ENCODE measurements at places on chromosomes 5 and 9.

DNA sequence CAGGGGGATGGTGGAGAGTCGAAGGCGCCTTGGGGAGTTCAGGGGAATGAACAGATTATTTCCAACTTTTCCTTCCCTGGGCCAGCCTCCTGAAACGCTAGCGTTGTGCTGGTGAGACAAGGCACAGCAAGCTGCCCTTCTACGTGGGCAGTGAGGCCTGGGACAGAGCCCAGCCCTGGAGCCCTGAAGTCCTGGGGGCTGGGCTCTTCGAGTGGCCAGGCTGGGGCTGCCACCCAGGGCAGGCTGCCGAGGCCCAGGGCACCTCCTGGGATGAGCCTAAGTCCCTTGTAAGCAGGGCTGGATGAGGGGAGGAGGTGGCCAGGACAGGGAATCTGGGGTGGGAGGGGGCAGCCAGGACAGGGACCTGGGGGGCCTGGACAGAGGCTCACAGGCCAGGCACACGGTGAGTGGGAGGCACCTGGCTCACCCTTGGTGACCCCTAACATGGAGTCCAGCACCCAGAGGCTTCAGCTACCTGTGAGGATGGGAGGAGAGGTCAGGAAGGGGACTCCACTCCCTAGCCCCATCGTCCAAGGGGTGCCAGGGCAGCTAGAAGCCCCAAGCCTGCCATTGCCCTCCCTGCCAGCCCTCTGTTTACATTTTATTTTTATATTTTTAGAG lies 1.3 kb upstream of the LCN12 start:
- DNase-seq, result no peak

- DNase-seq, result no peak
These were observed 10.3 kb downstream of the NINJ1 start for GRCh38 chr9:93123561-93124283.

GRCh38 chr5:130141659-130142320 lies 237.5 kb downstream of the CHSY3 start:
- no peak for DNase-seq

DNA sequence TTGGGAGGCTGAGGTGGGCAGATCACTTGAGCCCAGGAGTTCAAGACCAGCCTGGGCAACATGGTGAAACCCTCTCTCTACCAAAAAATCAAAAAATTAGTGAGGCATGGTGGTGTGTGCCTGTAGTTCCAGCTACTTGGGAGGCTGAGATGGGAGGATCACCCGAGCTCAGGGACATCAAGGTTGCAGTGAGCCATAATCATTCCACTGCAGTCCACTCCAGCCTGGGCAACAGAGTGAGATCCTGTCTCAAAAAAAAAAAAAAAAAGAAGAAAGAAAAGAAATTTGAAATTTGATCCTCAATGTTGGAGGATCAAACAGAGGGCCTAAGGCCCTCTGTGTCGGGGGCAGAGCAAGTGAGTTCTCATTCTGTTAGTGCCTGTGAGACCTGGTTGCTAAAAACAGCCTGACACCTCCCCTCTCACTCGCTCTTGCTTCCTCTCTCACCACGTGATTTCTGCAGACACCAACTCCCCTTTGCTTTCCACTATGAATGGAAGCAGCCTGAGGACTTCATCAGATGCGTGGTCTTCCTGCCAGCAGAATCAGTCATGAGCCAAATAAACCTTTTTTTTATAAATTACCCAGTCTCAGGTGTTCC lies 8.4 kb upstream of the GOLPH3 start:
- no peak for DNase-seq

GRCh38 chr9:21688108-21689102 lies 114.0 kb upstream of the MTAP start:
- DNase-seq, result no peak

DNA sequence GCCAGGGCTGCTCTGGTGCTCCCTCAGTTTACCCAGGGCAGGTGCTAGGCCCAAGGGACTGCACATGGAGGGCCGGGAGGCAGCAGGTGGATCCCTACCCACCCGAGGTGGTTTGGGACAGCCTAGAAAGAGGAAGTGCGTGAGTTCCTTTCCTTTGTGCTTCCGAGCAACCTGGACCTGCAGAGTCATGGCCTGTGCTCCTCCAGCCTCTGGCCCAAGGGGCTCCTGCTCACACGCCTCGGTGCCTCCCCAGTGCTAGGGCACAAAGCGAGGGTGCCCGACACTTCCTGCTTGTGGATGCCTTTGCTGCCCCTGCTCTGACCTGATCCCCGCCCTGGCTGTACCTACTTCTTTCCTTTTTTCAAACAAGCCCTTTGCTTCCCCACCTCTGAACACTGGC lies 79.3 kb downstream of the RXRA start:
- DNase-seq, result no peak

DNA sequence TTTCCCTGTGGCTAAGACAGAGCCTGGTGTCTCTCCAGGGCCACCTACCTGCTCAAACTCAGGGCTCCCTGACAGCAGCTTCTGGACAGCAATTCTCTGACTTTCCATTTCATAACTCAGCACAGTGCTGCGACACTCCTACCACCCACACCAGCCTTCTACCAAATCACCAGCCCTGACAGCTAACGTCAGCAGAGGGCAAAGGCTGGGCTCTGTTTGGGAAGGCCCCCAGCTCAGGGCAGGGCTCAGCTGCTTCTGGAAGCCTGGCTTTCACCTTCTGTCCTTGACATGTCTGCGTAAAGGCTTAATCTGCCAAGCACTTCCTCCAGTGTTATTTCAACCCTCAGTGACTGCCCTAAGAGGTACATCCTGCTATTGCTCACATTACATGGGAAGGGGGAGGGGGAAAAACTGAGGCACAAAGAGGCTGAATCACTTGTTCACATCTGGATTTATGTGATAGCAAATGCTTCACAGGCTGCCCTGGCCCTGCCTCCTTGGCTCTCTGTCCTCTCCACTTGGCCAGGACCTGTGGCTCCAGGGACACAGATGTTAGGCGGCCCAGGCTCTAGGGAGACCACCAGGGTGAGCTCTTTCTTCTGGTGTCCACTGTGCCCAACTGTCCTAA lies 102.5 kb upstream of the PANK3 start:
- no peak for DNase-seq

DNA sequence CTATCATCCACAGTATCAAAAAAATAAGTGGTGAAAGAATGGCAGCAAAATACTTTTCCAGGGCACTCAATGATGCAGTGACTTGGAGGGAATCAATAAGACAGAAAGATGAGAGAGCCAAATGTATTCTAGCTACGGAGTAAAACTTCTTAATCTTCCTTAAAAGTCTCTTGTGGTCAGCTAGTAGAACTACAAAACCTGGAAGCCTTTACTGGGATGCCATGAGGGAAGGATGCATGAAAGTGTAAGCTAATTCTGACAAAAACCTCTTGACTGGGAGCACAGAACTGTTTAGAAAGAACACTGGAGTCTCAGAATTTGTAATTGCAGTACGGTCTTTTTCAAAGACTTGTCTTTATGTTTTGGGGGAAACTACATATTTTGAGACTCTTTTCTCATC lies 432.8 kb upstream of the PTPRD start:
- DNase-seq, result no peak

GRCh38 chr5:68683632-68684036 lies 410.2 kb upstream of the SLC30A5 start:
- no peak for DNase-seq

DNA sequence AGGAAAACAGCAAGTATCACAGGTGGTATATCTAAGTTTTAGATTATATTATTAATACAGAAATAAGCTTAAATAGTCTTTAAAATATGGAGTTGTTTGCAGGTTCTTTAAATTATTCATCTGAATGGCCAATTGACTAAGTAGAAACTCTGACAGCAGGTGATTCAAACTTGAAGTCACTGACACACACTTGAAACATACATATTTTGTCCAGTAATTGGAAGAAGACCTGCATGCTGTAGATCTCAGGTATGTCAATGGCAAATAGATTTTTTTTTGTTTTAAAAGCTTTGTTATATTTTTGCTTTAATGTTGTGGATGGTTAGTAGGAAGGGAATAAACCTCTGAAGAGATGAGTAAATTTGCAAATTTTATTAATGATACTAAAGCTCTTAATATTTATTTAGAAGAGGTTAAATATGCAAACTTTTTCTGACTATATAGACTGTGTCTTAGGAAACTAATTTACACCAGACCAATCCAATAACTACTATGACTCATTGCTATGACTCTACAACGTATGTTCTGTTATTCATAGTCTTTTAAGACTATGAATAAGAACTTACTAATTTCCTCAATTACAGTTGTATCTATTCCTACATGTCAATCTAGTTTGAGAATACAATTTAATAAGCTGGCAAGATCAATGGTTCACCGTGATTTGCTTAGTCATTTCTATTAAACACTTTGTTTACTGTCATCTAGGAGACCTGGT lies 53.9 kb upstream of the RORB start:
- no peak for DNase-seq

GRCh38 chr9:68983008-68983411 lies 30.9 kb downstream of the PRKACG start:
- DNase-seq, result no peak

- DNase-seq, result no peak
These were observed 74.6 kb downstream of the NDUFAF2 start for GRCh38 chr5:61019642-61020041.

DNA sequence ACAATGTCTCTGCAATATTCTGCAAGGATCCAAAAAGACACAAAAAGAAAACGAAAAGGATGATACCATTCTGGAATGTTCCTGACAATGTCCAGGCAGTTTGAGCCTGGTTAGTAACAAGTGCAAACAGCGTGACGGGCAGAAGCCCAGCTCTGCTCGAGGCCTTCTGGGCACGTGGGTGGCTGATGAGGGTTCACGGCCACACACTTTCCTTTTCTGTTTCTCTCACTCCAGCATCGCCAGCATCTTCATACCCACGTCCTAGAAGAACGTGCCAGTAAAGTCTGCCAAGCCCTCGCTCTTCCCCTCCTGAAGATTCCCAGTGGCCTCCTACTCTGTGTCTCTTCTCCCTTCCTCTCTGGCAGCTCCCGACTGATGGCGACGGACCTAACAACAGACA lies 36.7 kb downstream of the COL23A1 start:
- DNase-seq, result no peak

- no peak for DNase-seq
These were observed 1.5 kb upstream of the SLC23A1 start for GRCh38 chr5:139384591-139385051.

DNA sequence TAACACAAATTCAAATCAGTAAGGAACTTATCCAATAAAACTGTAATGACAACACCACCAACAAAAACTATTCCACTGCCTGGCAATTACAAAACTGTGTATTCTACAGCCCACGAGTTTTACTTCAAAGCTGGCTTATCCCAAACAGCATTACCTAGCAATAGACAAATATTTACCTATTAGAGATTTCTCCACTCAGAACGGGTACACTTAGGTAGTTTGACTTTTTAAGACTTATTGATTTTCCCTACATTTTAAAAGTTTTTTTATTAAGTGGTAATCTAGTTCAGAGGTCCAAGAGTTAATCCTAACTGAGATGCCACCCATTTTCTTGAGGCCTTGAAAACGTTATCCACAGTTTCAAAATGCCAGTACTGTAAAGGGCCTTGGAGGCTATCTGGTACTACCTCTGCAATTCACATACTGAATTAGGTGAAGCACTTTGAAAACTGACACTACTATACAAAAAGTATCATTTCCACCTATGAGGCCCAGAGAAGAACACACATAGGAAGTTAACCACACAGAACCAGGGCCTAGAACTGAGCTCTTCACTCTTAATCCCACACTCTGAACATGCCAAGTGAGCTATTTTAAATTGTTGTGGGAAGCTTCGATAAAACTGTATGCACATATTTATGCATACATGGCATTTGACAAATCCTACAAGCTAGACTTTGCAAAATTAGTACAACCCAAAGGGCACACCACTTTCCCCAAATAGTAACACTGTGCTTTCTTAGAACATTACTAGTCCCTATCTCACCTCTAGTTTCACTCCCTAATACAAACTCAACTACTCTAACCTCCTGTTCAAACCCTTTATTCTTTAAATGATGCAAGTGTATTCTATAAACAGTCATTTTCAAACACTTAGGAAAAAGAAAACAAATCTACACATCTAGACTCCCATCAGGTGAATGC lies 2.1 kb downstream of the NADK2 start:
- DNase-seq, result no peak

DNA sequence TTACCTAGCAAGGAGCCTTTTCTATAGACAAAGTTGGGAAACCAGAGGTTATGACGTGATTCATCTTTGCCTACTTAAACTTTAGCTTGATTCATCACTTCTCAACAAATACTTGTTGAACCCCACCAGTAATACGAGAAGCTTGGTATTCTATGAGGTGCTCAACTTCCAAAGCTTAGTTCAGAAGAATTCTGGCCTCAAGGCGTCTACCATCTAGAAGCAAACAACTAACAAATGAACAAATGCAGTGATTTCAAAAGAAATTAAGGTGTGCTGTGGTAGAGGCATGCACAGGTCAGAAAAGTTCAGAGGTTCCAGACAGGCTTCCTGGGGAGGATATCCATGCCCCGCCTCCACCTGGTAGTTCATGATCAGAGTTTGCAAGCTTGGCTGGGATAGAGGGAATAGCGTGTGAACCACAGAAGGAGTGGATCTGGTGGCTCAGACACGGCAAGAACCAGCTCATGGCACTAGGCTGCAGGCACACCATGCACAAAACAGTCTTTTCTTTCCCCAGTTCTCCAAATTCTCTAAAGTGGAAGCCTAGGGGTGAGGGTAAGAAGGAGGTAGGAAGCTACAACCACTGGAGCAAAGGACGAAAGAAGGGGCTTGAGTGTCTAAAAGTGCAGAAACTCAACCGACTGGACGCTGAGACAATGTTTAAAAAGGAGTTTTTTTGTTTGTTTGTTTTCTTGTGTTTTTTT lies 473.0 kb downstream of the RAB3C start:
- no peak for DNase-seq

GRCh38 chr5:58406394-58406793 lies 53.5 kb downstream of the PLK2 start:
- no peak for DNase-seq

GRCh38 chr5:118557251-118557661 lies 431.1 kb downstream of the DTWD2 start:
- DNase-seq, result no peak

Measured in amygdala (tissue), 56 donors.